Right renal pelvis (tissue), 4 donors: ENCODE measurements at places on chromosomes 13 and 19. TPM values are rescaled to one million over a fixed set of nuclear protein-coding genes. Genes with fewer than 3 reads are reported as not detected.
A peak's percentile ranks its signal among the peaks of the same experiment; 100 is the strongest.

DHDH gene
- polyA plus RNA-seq: 6.9 TPM

GRCh38 chr19:13093407-13094105 lies 9.1 kb downstream of the LYL1 start:
- no peak for DNase-seq

- DNase-seq: no peak
These were observed 301 bp downstream of the POP4 start for GRCh38 chr19:29606420-29606747.

TSSK6 gene
- polyA plus RNA-seq: 0.89 TPM

CFAP97D2 gene
- polyA plus RNA-seq: not detected

DNA sequence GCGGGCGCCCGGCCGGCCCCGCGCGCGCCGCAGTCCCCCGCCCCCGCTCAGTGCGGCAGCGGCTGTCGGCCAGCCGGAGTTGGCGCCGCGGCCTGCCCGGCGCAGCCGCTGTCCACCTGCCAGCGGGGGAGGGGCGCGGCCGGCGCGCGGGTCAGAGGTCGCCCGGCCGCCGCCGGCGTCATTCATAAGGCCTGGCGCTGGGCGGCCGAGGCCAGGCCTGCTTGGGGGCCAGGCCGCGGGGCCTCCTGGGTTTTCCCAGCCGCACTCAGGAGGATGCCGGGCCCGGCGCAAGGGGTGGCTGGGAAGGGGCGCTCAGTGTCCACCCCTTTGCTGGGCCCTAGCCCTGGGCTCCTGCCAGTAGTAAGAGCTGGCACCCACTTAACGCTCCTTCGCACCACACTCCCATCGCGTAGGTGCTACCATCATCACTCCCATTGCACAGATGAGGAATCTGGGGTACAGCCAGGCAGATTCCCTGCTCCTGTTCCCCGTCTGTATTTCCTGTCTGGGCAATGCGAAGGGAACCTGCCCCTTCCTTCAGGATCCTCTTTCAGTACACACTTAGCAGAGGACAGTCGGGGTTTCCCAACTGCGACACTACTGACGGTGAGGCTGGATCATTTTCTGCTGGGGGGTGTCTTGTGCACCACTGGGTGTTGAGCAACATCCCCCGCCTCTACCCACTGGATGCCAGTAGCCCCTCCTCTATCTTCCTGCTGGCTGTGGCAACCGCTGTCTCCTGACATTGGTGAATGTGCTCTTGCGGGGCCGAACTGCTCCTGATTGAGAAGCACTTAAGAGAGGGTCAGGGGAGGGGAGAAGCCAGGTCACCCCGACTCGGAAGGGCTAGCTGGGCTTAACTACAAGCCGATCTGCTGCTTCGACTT lies 846 bp upstream of the PRKACA start:
- DNase-seq: peak; percentile 56
